Fibroblast of skin of back (primary cell): ENCODE measurements at places on chromosomes 12 and 14.
A peak's percentile ranks its signal among the peaks of the same experiment; 100 is the strongest.

GRCh38 chr12:103944964-103945363 is 14.8 kb downstream of the HSP90B1 start:
- DNase-seq: no peak

DNA sequence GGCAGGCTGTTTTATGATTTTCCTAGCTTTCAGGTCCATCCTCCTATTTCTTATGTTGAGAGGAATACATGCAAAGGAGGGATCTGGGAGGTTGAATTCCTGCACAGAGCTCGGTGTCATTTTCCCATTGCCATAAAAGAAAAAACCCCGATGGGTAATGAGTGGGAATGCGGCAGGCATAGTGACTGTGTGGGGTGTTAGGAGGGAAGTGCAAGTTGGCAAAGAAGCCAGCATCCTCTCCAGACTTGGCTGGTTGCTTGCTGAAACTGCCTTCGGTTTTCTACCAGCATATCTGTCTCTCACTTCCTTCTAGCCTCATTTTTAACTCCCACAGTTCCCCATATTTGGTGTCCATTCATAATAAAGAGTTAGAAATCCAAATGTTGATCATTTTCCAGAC is 1046.1 kb downstream of the SLC6A15 start:
- DNase-seq: no peak

GRCh38 chr14:100261621-100262020 is 22.7 kb downstream of the YY1 start:
- DNase-seq: no peak

DNA sequence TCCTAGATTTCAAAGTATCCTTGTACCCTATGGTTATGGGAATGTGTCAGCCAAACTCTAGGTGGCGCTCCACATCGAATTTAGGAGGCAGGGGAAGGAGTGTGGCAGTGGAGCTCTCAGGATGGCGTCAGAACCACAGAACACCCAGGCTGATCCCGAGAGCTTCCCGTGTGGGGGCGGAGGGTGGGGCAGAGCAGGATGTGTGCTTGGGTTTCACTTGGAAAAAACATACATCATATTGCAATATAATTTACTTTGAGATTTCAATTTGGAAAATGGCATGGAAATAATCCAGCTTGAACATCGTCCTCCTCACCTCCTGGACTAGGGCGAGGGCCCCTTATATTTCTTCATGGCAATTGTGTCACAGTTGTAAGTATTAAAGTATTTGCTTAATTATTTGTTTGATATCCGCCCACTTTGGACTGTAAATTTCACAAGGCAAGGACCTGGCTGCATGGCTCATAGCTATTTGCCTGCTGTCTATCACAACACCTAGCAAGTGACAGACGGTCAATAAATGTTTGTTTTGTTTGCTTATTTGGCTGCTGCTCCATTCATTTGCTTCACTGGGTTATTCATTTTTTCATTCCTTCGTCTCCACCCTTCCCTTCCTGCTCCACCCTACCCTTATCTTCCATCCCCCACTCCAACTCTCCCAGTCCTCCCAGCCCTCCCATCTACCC is 221.5 kb upstream of the HMGA2 start:
- DNase-seq: peak; percentile 97
